ENCODE measurements at places on chromosomes 5 and 9. TPM values are rescaled to one million over a fixed set of nuclear protein-coding genes. Genes with fewer than 3 reads are reported as not detected.

GPR21 gene
- 0.95 TPM for total RNA-seq

CCDC171 gene
- total RNA-seq: 5.5 TPM

TMEM174 gene
- total RNA-seq: not detected

FAM221B gene
- total RNA-seq: not detected

PHF24 gene
- 0.16 TPM for total RNA-seq

CRHBP gene
- total RNA-seq: 0.19 TPM

CAPSL gene
- total RNA-seq: 1.1 TPM

LRRTM2 gene
- not detected for total RNA-seq

ELOVL7 gene
- 0.41 TPM for total RNA-seq

IFNA6 gene
- total RNA-seq: not detected

WDR38 gene
- not detected for total RNA-seq

TPPP gene
- total RNA-seq: 0.19 TPM

LCNL1 gene
- total RNA-seq: not detected

PCDHA10 gene
- not detected for total RNA-seq

TRIM41 gene
- 27.1 TPM for total RNA-seq

TAF11L10 gene
- not detected for total RNA-seq

GABBR2 gene
- total RNA-seq: not detected

OR1J2 gene
- not detected for total RNA-seq

PTBP3 gene
- 83.5 TPM for total RNA-seq

SWI5 gene
- total RNA-seq: 12.1 TPM

ADAMTSL1 gene
- not detected for total RNA-seq

IL7R gene
- total RNA-seq: 203 TPM

CDKN2B-AS1 gene
- 0.93 TPM for total RNA-seq

EEIG1 gene
- total RNA-seq: 29.6 TPM

GRM6 gene
- not detected for total RNA-seq

OSMR gene
- total RNA-seq: 0.19 TPM

TRIM36 gene
- 0.13 TPM for total RNA-seq

OR1L1 gene
- total RNA-seq: not detected

CAMLG gene
- 47.6 TPM for total RNA-seq

MBLAC2 gene
- 2.4 TPM for total RNA-seq

CCL27 gene
- 1.6 TPM for total RNA-seq

AUH gene
- 38.2 TPM for total RNA-seq

HMMR gene
- total RNA-seq: 79.8 TPM

RANBP6 gene
- 22.7 TPM for total RNA-seq
